ENCODE measurements at places on chromosomes 6 and 20. TPM values are rescaled to one million over a fixed set of nuclear protein-coding genes. Genes with fewer than 3 reads are reported as not detected.

- no peak for DNase-seq
- H3K27me3 ChIP-seq, result no peaks in the 10 kb centered on the region
- H3K4me1 ChIP-seq, result no peaks in the 10 kb centered on the region
- no peak overlapping the region for H3K4me3 ChIP-seq
- H3K36me3 ChIP-seq, result no peaks in the 10 kb centered on the region
Measured at GRCh38 chr6:157604816-157605215, 218.2 kb upstream of the SNX9 start.

GRCh38 chr6:143677891-143678791 is at the start of gene PHACTR2:
Gene PHACTR2 (plus strand): TSS chr6:143677965. CDS start chr6:143678164, 199 bp downstream.
- H3K36me3 ChIP-seq, result no peaks in the 10 kb centered on the region
- H3K27ac ChIP-seq, result peak within 1 kb of the TSS; percentile 58
- H3K27me3 ChIP-seq, result no peaks in the 10 kb centered on the region
- H3K4me3 ChIP-seq, result peak within 1 kb of the TSS; percentile 77
- peak; percentile 54 for DNase-seq

DNA sequence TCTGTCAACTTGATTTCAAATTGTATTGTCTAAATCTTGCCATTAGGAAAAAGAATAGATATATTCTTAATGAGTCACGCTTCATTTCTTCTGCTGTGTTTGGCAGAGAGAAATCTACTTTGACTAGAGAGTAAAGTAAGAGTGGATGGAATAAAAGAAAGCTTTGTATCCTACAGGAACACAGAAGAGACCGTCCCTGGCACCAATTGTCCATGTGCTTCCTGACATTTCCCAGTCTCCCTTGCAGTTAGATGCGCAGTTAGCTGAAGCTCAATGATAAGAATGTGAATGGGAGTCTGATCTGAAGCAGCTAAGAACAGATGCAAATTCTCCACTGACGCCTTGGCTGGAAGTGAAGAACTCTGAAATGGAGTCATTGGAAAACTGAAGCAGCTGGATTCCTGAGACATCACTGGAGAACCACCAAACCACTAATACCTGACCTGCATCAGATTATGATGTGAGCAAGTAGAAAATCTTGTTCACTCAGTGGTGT is 528.2 kb upstream of the MARCKS start:
- no peaks in the 10 kb centered on the region for H3K36me3 ChIP-seq
- no peak overlapping the region for H3K4me3 ChIP-seq
- no peak overlapping the region for H3K27ac ChIP-seq
- H3K4me1 ChIP-seq, result no peaks in the 10 kb centered on the region

DNA sequence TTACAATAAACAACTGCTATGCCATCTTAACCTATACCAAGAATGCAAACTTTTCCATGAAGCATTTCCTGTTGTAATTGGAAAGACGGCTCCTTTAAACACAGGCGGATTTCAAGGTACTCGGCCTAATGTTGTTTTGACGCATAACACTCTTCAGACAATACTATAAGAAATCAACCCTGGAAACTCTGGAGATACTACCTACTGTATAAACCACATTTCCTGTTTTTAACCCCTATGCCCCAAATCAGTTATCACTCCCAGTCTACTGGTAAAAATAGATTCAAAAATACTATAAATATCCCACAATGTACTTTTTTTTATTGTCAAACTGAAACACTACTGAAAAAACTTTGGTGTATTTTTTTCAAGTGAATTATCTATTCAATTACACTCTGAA is 118.1 kb downstream of the IRF4 start:
- no peak for DNase-seq
- no peaks in the 10 kb centered on the region for H3K4me1 ChIP-seq
- no peaks in the 10 kb centered on the region for H3K27me3 ChIP-seq
- H3K36me3 ChIP-seq, result no peaks in the 10 kb centered on the region
- no peak overlapping the region for H3K27ac ChIP-seq

DNA sequence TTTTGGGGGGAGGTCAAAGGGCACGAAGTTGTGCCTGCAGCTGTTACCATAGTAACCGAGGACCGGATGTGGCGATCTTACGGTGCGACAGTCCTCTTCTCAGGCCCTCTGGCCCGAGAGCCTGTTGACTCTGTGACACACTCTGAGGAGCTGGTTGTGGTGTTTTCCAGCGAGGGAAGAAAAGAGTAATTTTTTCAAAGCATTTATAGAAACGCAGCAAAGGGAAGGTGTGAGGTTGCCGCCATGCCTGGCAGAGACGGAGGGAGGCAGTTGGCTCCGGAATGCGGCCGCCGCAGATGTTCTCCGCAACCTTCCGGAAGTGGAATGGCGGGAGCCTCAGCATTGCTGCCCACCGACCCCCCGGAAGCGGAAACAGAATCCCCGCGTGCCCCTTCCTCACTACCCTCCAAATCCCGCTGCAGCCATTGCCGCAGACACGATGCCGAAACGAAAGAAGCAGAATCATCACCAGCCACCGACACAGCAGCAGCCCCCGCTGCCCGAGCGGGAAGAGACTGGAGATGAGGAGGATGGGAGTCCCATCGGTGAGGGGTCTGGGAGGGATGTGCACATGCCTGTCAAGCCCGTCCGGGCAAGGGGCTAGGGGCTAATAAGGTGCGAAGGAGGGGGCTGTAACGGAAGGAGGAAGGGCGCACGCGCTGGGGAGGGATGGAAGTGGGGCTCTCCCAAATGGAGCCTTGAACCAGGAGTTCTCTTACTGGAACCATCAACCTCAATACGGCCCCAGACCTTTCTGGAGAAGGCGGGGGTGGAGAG is at the start of gene PRR3:
Gene PRR3 (plus strand): TSS at position 390 of the 777 bp plus-strand sequence. CDS start 50 bp downstream, at position 440.
- H3K4me1 ChIP-seq, result peaks cover 23% of the 10 kb centered on the region
- H3K36me3 ChIP-seq, result peaks cover 21% of the 10 kb centered on the region
- peak within 1 kb of the TSS; percentile 96 for H3K27ac ChIP-seq
- DNase-seq, result peak; percentile 91

- no peaks in the 10 kb centered on the region for H3K36me3 ChIP-seq
- H3K27ac ChIP-seq, result no peak overlapping the region
- H3K4me3 ChIP-seq, result no peak overlapping the region
- H3K4me1 ChIP-seq, result no peaks in the 10 kb centered on the region
- no peak for DNase-seq
- H3K27me3 ChIP-seq, result no peaks in the 10 kb centered on the region
Measured at GRCh38 chr6:107154801-107155160, 39.5 kb upstream of the BEND3 start.

- no peak overlapping the region for H3K27ac ChIP-seq
- DNase-seq, result no peak
- H3K4me1 ChIP-seq, result no peaks in the 10 kb centered on the region
- H3K4me3 ChIP-seq, result no peak overlapping the region
Measured at GRCh38 chr6:131687022-131687421, 14.2 kb downstream of the OR2A4 start.

DNA sequence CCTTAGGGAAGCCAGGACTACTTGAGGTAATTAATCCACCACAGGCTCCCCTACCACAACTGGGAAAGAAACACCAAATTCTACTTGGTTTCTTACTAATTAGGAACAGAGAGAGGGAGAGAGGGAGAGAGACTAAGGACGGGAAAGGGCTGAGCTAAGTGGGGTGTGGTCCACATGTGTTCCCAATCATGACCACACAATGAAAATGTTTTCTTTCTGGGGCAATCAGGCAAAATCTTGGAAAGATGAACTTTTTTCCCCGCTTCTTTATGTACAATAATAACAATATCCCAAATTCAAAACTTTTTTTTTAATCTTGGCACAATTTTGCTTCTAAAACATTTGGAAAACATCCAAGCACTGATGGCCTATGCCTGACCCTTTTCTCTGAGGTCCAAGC is 734.4 kb downstream of the MAFB start:
- no peaks in the 10 kb centered on the region for H3K36me3 ChIP-seq
- H3K4me3 ChIP-seq, result no peak overlapping the region
- no peaks in the 10 kb centered on the region for H3K27me3 ChIP-seq
- DNase-seq, result no peak
- no peak overlapping the region for H3K27ac ChIP-seq
- H3K4me1 ChIP-seq, result no peaks in the 10 kb centered on the region

DNA sequence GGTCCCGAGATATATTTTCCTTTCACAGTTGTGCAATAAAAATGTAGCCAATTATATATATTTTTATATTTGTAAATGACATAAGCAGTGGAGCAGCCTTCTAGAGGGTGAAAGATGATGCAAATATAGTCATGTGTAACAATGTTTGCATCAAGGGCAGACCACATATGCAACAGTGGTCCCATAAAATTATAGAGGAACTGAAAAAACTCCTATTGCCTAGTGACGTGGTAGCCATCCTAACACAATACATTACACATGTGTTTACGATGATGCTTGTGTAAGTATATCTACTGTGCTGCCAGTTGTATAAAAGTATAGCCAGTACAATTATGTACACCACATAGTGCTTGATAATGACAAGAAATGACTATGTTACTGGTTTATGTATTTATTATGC is 162.8 kb downstream of the ZFAND3 start:
- no peaks in the 10 kb centered on the region for H3K27me3 ChIP-seq
- no peaks in the 10 kb centered on the region for H3K4me1 ChIP-seq
- no peaks in the 10 kb centered on the region for H3K36me3 ChIP-seq
- DNase-seq, result no peak
- H3K27ac ChIP-seq, result no peak overlapping the region
- H3K4me3 ChIP-seq, result no peak overlapping the region

DNA sequence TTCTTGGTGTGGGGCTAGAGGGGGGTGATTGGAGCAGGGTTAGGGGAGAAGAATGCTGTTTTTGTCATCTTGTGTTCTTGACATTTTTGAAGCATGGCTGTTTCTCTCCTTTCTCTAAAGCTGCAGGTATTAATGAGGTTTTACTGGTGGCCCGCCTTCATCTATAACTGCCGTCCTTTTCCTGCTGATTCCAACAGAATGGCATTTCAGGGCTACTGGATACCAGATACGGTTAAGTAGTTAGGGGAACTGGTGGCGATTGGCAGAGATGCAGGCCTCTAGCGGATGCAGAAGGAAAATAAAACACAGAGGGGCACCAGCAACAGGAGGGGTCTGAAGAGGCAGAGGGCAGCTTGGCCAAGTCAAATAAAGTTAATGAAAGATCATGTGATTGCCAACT is 89.7 kb upstream of the EEF1E1 start:
- no peaks in the 10 kb centered on the region for H3K27me3 ChIP-seq
- H3K36me3 ChIP-seq, result no peaks in the 10 kb centered on the region
- DNase-seq, result no peak

- H3K4me3 ChIP-seq, result no peak overlapping the region
- H3K27ac ChIP-seq, result no peak overlapping the region
- H3K27me3 ChIP-seq, result no peaks in the 10 kb centered on the region
- H3K36me3 ChIP-seq, result no peaks in the 10 kb centered on the region
- H3K4me1 ChIP-seq, result no peaks in the 10 kb centered on the region
- no peak for DNase-seq
Measured at GRCh38 chr6:102137859-102138258, 744.4 kb downstream of the GRIK2 start.

DNA sequence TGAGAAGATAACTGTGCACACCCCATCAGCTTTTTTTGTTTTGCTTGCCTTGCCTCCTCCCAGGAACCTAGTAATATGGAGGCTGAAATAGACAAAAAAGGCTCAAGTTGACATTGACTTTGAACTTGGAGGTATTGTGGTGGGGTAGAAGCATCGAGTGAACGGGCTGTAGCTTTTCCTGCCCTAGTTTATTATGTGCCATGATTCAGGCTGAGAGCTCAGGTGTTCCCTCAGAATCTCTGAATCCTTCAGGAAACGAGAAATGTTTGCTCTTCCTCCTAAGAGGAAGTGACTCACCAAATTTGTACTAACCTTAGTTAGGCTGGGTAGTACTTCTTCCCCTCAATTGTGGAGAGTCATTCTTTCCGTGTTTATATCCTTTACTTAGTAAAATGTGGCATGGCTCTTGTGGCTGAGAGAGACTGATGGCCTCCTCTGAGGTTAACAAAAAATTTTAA is 98.8 kb downstream of the SASH1 start:
- H3K4me1 ChIP-seq, result peaks cover 36% of the 10 kb centered on the region
- DNase-seq, result peak; percentile 66
- H3K36me3 ChIP-seq, result no peaks in the 10 kb centered on the region
- peak overlapping the region; percentile 81 for H3K27ac ChIP-seq
- H3K4me3 ChIP-seq, result no peak overlapping the region

GRCh38 chr6:147752689-147753403 is 244.4 kb downstream of the SAMD5 start:
- DNase-seq, result no peak
- no peaks in the 10 kb centered on the region for H3K4me1 ChIP-seq
- no peaks in the 10 kb centered on the region for H3K36me3 ChIP-seq
- no peaks in the 10 kb centered on the region for H3K27me3 ChIP-seq
- no peak overlapping the region for H3K27ac ChIP-seq

- no peaks in the 10 kb centered on the region for H3K4me1 ChIP-seq
- no peaks in the 10 kb centered on the region for H3K36me3 ChIP-seq
- no peak overlapping the region for H3K27ac ChIP-seq
- no peaks in the 10 kb centered on the region for H3K27me3 ChIP-seq
- H3K4me3 ChIP-seq, result no peak overlapping the region
Measured at GRCh38 chr6:109139109-109139508, 43.8 kb downstream of the CEP57L1 start.

GRCh38 chr6:87105823-87106222 is 10.9 kb upstream of the CGA start:
- 0 out of 2 replicates have a peak, but pooled peaks cover 1% of the 10 kb centered on the region for H3K27me3 ChIP-seq
- no peaks in the 10 kb centered on the region for H3K36me3 ChIP-seq
- H3K4me1 ChIP-seq, result no peaks in the 10 kb centered on the region
- no peak for DNase-seq
- no peak overlapping the region for H3K27ac ChIP-seq
- no peak overlapping the region for H3K4me3 ChIP-seq

DNA sequence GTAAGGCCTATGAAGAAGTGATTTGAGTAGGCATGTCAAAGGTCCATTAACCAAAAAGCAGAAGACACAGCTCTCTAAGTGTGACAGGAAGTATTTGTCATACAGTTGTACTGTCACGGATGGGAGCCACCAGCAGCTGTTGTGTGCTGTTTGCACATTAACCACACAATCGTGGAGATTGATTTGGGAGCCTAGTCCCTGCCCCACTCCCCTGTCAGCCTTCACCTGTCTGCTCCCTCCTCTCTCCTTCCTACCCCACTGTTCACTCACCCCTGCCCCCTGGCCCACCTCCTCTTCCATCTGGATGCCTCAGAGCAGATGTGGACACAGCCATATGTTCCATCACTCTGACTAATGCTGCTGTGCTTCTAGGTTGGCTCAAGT is 124.7 kb upstream of the SPACA1 start:
- no peak overlapping the region for H3K4me3 ChIP-seq
- H3K4me1 ChIP-seq, result no peaks in the 10 kb centered on the region
- no peak for DNase-seq
- no peaks in the 10 kb centered on the region for H3K36me3 ChIP-seq

- no peaks in the 10 kb centered on the region for H3K36me3 ChIP-seq
- H3K4me3 ChIP-seq, result no peak overlapping the region
- H3K4me1 ChIP-seq, result peaks cover 3% of the 10 kb centered on the region
- H3K27ac ChIP-seq, result no peak overlapping the region
- DNase-seq, result no peak
- H3K27me3 ChIP-seq, result no peaks in the 10 kb centered on the region
Measured at GRCh38 chr20:51643390-51643789, 100.9 kb upstream of the NFATC2 start.

Gene KIF25
- total RNA-seq, result not detected

Gene RBL1
- 16.9 TPM for total RNA-seq

Gene DNAH8
- total RNA-seq, result not detected

Gene ANKRD60
- not detected for total RNA-seq

Gene ZSCAN31
- 10.1 TPM for total RNA-seq

Gene CLDN20
- total RNA-seq, result not detected

Gene NNAT
- not detected for total RNA-seq

Gene RRAGD
- 15.9 TPM for total RNA-seq

Gene MAN1A1
- total RNA-seq, result 46.0 TPM

All from HCT116 (cell line).